AG09309 (cell line): ENCODE measurements at places on chromosomes 16 and 17.

- DNase-seq, result no peak
These were observed 4.5 kb downstream of the RANBP10 start for GRCh38 chr16:67801883-67802282.

DNA sequence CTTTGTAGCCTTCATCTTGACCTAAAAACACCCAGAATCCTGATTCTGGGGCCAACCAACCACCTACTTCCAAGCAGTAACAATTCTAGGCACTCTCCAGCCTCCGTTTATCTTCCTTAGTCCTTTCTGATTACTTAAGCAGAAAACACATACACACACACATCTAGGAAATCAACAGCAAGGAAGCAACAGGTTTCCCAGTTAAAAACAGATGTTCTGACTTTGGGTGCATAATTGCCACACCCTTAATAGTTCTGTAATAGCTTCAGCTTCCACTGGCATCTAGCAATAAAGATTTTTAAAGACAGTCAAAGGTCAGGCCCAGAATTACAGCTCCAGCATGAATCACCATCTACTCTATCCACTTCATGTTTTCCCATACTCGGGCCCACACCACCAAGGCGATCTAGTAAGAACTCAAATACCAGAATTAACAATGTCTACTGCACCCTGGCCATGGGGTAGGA is 2.6 kb downstream of the ARHGAP17 start:
- DNase-seq, result peak; percentile 95

DNA sequence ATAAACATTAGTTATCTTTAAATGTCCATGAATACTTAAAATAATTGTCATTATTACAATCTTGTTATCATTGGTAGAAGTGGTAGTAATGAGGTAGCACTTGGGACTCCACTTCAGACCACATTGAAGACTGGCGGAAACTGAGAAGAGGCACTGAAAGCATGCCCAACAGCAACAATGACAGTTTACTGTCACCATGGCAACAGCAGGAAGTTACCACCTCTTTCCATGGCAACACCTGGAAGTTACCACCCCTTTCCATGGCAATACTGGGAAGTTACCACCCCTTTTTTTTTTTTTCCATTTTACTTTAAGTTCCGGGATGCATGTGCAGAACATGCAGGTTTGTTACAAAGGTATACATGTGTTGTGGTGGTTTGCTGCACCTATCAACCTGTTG is 494.9 kb upstream of the RBFOX1 start:
- DNase-seq, result no peak

DNA sequence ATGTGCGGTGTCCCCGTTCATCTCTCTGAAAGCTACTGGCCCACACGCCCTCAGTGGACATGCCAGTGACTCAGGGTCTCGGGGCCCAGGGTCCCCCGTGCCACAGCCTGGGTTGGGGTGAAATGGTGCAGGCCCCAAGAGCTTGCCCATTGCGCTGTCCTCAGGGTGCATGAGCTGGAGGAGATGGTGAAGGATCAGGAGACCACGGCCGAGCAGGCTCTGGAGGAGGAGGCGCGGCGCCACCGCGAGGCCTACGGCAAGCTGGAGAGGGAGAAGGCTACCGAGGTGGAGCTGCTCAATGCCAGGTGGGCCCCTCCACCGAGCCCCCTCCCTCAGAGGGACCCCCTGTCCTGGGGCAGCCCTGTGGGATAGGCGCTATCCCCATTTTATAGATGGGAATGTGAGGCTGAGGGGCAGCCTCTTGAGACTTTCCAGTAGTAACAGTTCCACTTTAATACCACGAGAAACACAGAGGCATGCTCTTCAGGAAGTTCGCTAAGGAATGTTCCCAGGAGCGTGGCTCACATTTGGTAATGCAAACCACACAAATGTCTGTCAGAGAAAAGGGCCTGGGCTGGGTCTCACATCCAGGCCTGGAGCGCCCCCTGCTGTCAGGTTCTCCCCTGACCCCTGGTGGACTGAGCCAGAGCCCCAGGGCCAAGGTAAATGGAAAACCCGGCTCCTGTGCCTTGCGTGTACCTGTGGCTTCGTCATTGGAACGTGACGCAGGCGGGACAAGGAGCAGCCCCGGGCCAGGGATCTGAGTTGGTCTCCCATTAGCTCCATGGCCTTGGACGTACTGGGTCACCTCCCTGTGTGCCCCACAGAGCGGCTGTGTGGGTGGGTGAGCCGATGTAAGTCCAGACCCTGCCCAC is 133.7 kb downstream of the RAB11FIP4 start:
- DNase-seq, result peak; percentile 82

- DNase-seq, result no peak
These were observed 75.8 kb downstream of the MRC2 start for GRCh38 chr17:62703261-62703775.

GRCh38 chr17:50129728-50130558 is at the start of gene SAMD14:
Gene SAMD14, minus strand, starts transcription at chr17:50130160. Its CDS starts 5,201 bp downstream, at chr17:50124959.
- no peak for DNase-seq

DNA sequence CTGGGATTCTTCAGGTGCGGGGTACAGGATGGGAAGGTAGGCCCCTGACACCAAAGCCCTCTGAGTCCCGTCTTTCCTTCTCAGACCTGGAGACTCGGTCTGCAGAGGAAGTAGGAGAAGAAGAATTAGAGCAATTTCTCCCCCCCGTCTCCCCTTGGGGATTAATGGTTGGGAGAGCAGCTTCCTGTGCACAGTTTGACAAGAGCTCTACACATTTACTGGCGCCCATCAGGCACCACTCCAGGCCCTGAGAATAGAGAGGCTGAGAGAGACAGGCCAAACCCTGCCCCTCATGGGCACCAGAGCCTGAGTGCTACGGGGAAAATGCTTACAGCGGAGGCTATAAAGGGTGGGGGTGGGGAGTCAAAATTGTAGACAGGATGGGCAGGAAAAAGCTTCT is 3.5 kb upstream of the C16orf74 start:
- no peak for DNase-seq

DNA sequence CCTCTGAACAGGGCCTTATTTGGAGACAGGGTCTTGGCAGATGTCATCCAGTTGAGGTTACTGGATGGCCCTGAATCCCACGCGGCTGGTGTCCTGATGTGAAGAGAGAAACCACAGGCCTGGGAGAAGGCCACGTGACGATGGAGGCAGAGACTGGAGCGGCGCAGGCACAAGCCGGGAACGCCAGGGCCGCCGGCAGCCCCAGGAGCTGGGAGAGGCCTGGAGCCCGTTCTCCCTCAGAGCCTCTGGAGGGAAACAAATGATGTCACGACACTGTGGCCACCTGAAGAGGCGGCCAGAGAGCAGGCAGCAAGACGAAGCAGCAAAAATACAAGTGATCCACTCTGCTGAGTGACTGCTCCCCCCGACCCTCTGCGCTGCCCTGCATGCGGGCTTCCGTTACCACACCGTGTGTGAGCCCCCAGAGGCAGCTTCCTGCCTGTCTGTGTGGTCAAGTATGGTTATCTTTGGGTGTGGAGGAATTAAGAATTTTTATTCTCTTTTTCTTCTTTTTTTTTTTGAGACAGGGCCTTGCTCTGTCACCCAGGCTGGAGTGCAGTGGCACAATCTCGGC is 11.6 kb downstream of the CD7 start:
- no peak for DNase-seq

- no peak for DNase-seq
These were observed 1.1 kb upstream of the WBP2 start for GRCh38 chr17:75856062-75856756.

DNA sequence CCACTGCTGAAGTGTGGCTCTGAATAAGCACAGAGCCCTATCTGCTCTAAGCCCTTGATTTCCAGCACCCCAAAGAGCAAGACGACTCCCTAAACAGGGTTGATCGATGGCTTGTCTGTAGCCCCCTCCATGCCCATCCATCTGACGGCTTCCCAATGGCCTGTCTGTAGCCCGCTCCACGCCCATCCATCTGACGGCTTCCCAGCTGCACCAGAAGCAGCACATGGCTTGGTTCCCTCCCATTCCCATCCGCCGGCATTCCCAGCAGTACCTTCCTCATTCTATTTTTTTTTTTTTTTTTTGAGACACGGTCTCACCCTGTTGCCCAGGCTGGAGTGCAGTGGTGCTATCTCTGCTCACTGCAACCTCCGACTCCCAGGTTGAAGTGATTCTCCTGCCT is 64.5 kb downstream of the RBFOX3 start:
- no peak for DNase-seq

GRCh38 chr17:6048486-6048885 is 21.7 kb upstream of the WSCD1 start:
- no peak for DNase-seq

- no peak for DNase-seq
These were observed 23.3 kb upstream of the SLC5A10 start for GRCh38 chr17:18928628-18929125.

DNA sequence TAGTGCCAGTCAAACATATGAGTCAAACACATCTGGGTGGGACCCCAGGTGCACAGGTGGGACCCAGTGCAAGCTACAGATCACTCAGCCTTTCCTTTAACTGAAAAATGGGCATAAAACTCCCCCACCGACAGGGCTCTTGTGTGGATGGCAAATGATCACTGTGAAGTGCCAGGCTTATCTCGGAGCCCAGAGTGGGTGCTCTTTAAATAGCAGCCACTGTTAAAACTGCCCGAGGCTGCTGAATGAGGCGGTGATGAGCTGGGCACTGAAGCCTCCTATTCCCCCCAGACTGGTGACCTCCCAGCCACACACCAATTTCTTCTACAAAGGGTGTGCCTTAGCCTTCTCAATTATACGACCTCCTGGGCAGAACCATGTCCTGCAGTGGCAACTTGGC is 433.8 kb downstream of the SLC39A11 start:
- DNase-seq, result no peak

DNA sequence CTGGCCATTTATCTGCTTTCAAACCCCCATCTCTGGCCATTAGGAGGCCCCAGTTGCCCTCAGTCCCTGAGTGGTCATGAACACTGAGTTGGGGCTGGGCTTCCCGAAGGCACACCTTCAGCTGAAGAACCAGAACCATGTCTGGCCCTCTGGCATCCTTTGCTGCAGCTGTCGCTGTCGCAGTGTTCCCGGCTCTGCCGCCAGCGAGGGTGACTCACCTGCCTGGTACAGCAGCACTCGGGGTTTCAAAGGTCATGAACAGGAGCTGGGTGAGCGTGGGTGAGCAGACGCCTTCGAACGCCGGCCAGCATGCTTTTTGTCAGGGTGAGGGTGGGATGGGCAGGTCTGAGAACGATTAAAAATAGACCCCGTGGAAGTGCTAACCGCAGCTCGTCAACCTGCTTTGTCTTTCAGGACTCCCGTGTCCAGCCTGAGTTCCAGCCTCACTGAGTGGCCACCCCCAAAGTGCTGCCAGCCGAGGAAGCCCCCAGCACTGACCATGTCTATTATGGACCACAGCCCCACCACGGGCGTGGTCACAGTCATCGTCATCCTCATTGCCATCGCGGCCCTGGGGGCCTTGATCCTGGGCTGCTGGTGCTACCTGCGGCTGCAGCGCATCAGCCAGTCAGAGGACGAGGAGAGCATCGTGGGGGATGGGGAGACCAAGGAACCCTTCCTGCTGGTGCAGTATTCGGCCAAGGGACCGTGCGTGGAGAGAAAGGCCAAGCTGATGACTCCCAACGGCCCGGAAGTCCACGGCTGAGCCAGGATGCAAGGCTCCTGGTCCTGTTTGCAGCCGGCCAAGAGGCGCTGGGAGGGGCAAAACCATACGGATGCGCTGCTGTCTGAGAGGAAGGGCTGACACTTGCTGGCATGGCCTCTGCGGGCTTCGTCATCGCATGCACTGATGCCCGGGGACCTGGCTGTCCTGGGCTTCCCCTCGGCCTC is 7.6 kb downstream of the SNN start:
- no peak for DNase-seq

DNA sequence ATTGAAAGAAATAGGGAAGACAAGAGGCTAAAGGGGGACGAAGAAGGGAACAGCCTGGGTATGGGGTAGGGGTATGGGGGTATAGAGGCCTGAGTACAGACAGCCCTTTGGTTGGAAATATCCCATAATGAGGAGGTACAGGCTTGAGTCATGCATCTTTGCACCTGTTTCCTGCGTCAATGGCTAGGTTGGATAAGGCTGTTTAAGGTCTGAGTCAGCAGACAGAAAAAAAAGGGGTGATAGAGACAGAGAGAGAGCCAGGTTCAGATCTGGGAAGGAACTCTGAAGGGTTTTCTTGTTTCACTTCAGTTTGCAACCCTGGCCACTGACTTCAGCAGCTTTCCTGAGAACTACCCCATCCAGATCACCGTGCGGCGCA is 8.5 kb downstream of the FNDC8 start:
- DNase-seq, result no peak

GRCh38 chr16:19524616-19525384 is 1.1 kb downstream of the CCP110 start:
- no peak for DNase-seq

DNA sequence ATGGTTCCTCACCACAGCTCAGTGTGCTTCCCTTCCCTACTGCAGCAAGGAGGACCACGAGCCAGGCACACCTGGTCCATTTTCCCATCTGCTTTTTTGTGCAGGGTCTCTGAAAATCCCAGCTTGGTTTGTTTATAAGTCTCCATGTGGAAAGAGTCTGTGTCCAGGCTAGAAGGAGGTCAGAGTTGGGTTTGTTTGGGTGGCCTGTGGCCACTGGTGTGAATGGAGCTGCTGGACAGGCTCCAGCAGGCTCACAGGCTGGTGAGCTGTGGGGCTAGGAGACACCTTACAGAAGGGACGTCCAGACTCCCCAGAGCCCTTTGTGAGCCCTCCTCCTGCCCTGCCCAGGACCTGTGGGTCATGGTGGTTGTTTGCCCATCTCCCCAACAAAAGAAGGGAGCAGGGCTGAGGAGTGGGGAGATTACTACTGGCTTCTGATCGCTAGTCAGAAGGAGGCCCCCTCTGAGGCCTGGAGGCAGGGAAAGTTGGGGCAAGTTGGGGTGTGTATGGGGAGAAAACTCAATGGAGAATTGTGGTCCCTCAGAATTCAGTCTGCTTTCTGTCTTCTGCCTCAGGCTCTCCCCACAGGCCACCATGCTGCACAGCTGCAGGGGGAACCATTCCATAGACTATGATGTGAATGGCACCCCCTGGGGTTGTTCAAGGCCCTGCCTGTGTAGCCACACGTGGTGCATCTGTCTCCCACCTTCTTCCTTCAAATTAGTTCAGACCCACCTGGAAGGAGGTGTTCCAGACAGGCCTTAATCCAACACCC is 4.1 kb downstream of the RARA start:
- DNase-seq, result no peak

DNA sequence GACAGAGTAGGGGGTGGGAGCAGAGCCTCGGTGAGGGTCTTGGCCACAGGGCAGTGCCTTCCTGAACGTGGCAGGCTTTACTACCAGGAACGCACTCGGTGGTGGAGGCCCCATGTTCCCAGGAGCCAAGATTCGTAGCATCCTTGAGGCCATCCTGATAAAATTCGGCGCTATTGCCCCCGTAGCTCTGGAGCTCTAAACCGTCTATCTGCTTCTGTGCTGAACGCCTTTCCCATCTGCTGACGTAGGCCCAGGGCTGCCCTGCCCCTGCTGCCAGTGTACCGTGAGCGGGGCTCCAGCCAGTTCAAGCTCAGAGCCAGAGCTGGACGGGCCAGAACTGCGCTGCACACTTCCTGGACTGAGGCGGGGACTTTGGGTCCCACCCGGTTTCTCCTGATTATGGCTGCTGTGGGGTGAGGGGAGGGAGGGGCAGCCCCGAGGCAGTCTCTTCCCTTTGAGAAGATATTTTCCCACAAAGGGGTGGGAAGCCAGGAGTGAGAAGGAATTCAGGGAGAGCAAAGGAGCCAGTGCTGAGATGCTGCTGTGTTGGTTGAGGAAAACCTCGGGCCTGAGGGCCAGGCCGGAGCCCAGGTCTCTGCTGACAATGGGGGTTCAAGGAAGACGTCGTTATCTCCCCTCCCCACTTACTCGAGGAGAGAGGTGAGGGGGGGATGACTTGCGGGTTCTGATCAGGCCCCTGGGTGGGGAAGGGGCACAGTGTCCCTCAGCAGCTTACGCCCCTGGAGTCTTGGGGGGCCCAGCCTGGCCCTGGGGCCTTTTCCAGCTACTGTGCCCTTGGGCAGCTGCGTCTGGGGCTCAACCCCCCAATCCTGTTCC is 29.4 kb downstream of the OR1D5 start:
- no peak for DNase-seq

GRCh38 chr16:88917146-88917914 is 50.9 kb upstream of the PABPN1L start:
- DNase-seq, result no peak
